ENCODE measurements at places on chromosomes 7 and 10. TPM values are rescaled to one million over a fixed set of nuclear protein-coding genes. Genes with fewer than 3 reads are reported as not detected.

The PNLIPRP1 gene
- not detected for total RNA-seq

The CTNNA3 gene
- total RNA-seq, result not detected

The FKBP6 gene
- total RNA-seq, result not detected

The EPHB6 gene
- not detected for total RNA-seq

The CDK5 gene
- total RNA-seq, result 26.3 TPM

The KCP gene
- total RNA-seq, result not detected

The SH2D4B gene
- total RNA-seq, result 0.30 TPM

The ZPBP gene
- total RNA-seq, result not detected

The PLPP4 gene
- total RNA-seq, result 17.2 TPM

The HMX2 gene
- total RNA-seq, result not detected

The C10orf105 gene
- total RNA-seq, result 0.15 TPM

The FLNC gene
- total RNA-seq, result 74.8 TPM

The CACNB2 gene
- not detected for total RNA-seq

The SAP25 gene
- total RNA-seq, result not detected

The WAPL gene
- total RNA-seq, result 45.1 TPM

The PTEN gene
- 84.5 TPM for total RNA-seq

The DYNC1I1 gene
- 1.8 TPM for total RNA-seq

The GARIN1A gene
- 0.32 TPM for total RNA-seq

The TRIM4 gene
- total RNA-seq, result 16.3 TPM

The SFTPA1 gene
- total RNA-seq, result not detected

The MET gene
- total RNA-seq, result 77.7 TPM

The CH25H gene
- total RNA-seq, result not detected

The ANKIB1 gene
- total RNA-seq, result 33.6 TPM

The IQUB gene
- 0.32 TPM for total RNA-seq

The ASZ1 gene
- total RNA-seq, result not detected

The DDIT4 gene
- total RNA-seq, result 176 TPM

The IDI2 gene
- total RNA-seq, result not detected

The MRM2 gene
- total RNA-seq, result 17.5 TPM

The CALHM1 gene
- total RNA-seq, result not detected

The PNLIPRP3 gene
- not detected for total RNA-seq

The KDM7A gene
- total RNA-seq, result 3.2 TPM

The NKX2-3 gene
- 5.2 TPM for total RNA-seq

The STEAP2 gene
- 5.8 TPM for total RNA-seq

The TEX47 gene
- total RNA-seq, result not detected

The UCMA gene
- total RNA-seq, result not detected

The KAZALD1 gene
- 3.6 TPM for total RNA-seq

The GLI3 gene
- total RNA-seq, result 3.9 TPM

The TMEM72 gene
- total RNA-seq, result not detected

The ING3 gene
- total RNA-seq, result 17.2 TPM

The CPN1 gene
- total RNA-seq, result not detected

The COPS6 gene
- 112 TPM for total RNA-seq

The CRHR2 gene
- total RNA-seq, result not detected

The MRLN gene
- not detected for total RNA-seq

The TMEM26 gene
- 3.6 TPM for total RNA-seq

The CALCR gene
- total RNA-seq, result not detected

The GPR141 gene
- not detected for total RNA-seq

The TMEM130 gene
- total RNA-seq, result not detected

The INPP5A gene
- 26.4 TPM for total RNA-seq

The ANKRD61 gene
- total RNA-seq, result not detected

The SDK1 gene
- 0.32 TPM for total RNA-seq

The CRYGN gene
- total RNA-seq, result not detected

The CYP17A1 gene
- not detected for total RNA-seq

The ACHE gene
- 0.15 TPM for total RNA-seq

The FOXP2 gene
- 0.65 TPM for total RNA-seq

The MUC12 gene
- total RNA-seq, result not detected

The CFAP58 gene
- 0.65 TPM for total RNA-seq

The AFAP1L2 gene
- 8.4 TPM for total RNA-seq

The TAS2R5 gene
- 0.32 TPM for total RNA-seq

The HOXA11 gene
- total RNA-seq, result 10.3 TPM
